Calu3 (cell line): ENCODE measurements at places on chromosomes 7 and 10. TPM values are rescaled to one million over a fixed set of nuclear protein-coding genes. Genes with fewer than 3 reads are reported as not detected.
A peak's percentile ranks its signal among the peaks of the same experiment; 100 is the strongest.

The CHN2 gene
- 9.7 and 12.4 TPM in 2 replicates for total RNA-seq

DNA sequence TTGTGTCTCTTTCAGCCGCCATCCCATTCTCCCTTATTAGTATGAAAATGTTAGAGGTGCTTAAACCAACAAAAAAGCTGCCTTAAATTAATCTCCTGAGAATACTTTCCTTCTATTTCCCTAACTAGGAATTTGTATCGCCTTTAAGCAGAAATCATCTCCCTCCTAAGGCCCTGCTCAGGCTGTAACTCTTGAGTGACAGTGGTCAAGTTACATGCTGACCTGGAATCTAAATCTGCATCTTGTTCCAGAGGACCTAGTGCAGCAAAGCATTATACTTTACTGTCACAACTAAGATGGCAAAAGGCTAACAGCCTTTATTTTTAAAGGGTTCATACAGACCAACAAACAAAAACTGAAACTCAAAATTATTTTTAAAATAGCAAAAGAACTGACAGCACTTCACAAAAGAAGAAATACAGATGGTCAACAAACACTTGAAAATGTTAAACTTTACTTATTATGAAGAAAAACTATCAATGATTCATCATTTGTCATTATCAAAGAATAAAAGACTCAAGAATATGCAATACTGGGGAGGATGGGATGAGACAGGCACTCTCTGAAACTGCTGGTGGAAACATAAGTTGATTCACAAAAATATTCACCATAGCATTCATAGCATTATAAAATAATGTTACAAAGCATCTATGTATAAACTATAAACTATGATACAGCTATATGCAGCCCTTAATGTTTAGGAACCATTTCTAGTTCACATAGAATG, 11.0 kb downstream of the CYREN start:
- peaks cover 32% of the 10 kb centered on the region for H3K4me1 ChIP-seq
- DNase-seq: no peak
- H3K4me3 ChIP-seq: no peak overlapping the region
- peak overlapping the region; percentile 55 for H3K27ac ChIP-seq
- no peaks in the 10 kb centered on the region for H3K27me3 ChIP-seq

The ACTR3C gene
- 22.8 and 26.0 TPM in 2 replicates for total RNA-seq

The SPACDR gene
- total RNA-seq: 4.5 and 9.1 TPM in 2 replicates

GRCh38 chr10:77600640-77601039, 37.0 kb downstream of the KCNMA1 start:
- H3K27ac ChIP-seq: no peak overlapping the region
- H3K4me1 ChIP-seq: no peaks in the 10 kb centered on the region
- H3K27me3 ChIP-seq: peaks cover 68% of the 10 kb centered on the region
- DNase-seq: no peak
